Stimulated activated CD4-positive, alpha-beta T cell treated with anti-CD3 and anti-CD28 coated beads, TNF-alpha, amount 100 ng/mL, for 4 hours (primary cell): ENCODE measurements at places on chromosomes 6 and 20.
A peak's percentile ranks its signal among the peaks of the same experiment; 100 is the strongest.

DNA sequence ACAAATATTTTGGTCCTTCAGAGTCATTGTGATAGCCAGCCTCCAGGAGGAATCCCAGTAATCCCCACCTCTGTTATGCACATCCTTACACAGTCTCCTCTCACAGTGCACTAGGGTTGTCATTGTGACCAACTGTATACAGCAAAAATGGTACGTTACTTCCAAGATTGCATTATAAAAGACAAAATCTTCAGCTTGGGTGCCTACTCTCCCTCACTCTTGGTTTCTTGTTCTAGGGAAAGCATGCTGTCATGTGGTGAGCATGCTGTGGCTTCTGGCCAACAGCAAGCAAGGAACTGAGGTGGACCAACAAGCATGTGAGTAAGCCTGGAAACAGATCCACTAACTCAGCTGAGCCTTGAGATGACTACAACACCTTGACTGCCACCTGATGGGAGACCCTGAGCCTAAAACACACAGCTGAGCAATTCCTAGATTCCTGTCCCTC, 130.1 kb upstream of the DST start:
- no peak for DNase-seq

DNA sequence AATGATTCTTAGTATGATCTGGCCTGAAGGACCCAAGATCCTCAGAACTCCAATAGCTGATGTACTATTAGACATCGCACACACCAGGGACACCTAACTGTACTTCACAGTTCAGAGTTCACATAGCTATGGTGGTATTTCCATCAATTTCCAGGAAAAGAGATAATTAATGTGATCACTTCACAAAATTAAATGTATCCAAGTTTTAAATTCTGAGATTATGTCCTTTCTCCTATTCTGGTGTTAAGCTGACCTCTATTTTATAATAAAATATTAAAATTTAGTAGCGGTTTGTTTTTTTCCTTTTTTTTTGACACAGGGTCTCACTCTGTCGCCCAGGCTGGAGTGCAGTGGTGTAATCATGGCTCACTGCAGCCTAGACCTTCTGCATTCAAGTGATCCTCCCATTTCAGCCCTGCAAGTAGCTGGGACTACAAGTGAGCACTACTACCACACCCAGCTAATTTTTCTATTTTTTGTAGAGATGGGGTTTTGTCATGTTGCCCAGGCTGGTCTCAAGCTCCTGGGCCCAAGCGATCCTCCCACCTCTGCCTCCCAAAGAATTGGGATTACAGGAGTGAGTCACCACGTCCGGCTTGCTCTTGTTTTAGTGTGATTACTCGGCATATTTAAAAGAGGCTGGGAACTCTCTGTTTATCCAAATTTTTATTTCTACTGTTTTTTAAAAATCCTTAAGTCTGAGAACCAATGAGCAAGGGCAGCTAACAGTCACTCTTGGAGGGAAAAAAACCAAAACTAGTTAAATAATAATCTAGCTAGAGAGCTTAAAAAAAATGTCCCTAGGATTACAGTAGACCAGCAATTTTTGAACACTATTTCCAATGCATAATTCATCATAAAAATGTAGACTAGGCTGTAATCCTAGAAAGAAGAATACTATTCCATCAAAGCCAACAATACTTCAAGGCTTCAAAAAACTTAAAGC, 16.0 kb downstream of the KIF13A start:
- DNase-seq = no peak

DNA sequence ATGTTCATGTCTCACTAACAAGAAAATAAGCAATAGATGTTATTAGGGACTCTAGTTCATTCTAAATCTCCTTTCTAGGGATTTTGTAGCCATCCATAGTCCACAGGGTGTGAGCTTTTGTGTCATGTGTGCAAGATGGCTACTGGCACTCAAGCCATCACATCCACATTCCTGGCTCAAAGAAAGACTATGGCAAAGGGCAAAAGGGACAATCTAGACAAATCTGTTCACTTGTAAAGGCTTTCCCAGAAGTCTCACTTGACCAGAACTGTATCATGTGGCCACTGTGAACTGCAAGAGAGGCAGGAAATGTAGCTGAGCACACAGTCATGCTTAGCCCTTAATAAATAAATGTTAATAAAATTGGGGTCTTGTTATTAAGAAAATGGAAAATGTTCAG, 212.6 kb upstream of the EXOC2 start:
- DNase-seq = no peak

- no peak for DNase-seq
Observed at GRCh38 chr20:7792150-7792869, 147.9 kb downstream of the HAO1 start.

DNA sequence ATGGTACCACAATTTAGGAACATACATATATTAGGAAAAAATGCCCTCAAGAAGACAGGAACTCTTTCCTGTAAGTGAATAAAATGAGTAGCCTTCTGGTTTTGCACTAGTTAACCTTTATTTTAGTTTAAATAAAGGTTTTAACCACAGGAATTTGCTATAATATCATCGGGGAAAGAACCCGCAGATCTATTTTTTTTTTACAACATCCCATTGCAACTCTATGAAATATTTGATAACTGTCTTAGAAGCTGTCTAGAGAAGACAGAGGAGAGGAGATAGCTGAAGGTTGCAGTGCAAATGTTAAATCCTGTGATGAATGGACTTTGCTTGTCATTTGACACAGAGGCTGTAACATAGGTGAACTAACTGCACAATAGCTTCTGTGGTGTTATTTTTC, 69.5 kb downstream of the TINAG start:
- no peak for DNase-seq

DNA sequence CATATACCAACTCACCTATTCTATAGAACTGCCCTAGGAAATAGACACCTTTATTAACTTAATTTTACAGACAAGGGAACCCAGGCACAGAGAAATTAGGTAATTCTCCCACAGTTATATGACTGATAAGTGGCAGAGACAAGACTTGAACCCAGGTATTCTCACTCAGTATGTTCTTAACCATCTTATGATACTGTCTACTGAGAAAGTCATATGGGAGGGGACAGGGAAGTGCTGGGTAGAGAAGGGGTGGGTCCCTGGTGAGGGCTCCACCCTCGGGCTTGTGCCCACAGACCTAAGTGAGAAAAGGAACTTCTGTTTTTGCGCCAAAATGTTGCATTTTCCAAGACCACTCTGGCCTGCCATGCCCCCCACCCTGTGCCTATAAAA, 123.5 kb downstream of the RNF144B start:
- DNase-seq = no peak

GRCh38 chr20:24439737-24440387, 29.6 kb upstream of the SYNDIG1 start:
- no peak for DNase-seq

DNA sequence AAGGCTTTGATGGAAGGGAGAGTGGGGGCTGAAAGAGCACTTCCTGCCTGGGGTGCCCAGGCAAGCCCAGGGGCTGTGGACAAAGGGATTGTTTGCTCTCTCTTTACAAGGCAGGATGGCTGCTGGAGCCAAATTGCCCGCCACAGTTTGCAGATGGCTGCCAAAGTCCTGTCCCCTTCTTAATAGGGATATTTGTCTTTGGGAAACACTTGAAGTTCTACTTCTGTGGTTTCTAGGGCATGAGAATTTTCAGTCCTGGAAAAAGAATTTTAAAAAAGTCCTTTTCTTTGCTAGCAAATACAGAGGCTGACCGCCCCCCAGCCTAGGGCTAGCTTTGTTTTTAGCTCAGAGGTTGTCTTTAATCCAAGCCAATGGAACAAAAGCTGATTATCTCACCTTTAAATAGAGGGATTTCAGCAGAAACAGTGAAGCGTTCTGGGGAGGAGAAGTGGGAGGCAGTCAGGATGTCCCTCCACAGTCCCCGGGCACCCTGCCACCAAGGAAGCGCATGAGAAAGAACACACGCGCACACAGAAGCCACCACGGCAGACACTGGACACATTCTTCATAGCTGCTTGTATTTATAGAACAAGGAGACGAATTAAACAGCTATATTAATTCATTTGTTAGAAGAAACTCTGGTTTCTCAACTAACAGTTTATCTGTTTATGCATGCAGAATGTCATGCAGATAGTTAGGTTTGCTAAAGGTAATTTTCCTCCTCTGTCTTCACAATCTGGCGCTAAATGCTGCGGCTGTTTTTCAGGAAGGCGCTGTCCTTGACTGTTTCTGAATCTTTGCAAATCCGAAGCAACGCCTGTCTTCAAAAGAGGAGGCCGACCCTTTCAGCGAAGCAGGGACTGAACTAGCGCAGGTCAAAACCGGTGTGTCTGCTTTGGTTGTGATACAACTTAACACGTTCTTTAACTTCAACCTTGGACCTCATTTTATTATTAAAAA, 736.9 kb downstream of the QKI start:
- no peak for DNase-seq

DNA sequence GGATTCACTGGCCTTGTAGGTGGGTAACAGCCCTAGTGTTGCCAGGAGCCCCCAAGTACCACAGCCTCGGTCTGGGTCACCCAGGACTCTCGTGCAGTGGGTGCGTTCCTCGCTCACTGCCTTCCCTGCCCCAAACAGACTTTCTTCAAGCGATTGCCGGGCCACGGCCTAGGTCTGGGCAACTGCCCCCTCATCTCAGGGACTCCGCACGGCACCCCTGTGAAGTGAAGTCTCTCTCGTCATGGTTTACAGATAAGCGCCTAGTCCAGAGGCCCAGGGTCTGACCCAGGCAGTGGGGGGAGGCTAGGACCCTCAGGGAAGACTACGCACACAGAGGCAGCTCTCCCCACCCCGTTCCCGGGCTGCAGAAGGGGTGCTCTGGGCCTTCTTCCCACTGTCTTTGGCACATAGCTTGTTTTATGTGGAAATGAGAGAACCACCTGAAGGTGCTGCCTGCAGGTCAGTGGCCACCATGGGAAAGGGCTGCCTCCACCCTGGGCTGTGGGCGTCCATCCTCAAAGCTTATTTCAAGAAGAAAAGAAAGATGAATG, 220.8 kb downstream of the ERMARD start:
- no peak for DNase-seq

GRCh38 chr6:170087941-170088581, 202.8 kb downstream of the DLL1 start:
- peak; percentile 23 for DNase-seq

GRCh38 chr6:33634161-33634727, 13.1 kb downstream of the ITPR3 start:
- DNase-seq = no peak

GRCh38 chr6:168871642-168872315, 381.9 kb downstream of the THBS2 start:
- DNase-seq = no peak

- no peak for DNase-seq
Observed at GRCh38 chr6:118808793-118809638, 84.9 kb upstream of the ASF1A start.

DNA sequence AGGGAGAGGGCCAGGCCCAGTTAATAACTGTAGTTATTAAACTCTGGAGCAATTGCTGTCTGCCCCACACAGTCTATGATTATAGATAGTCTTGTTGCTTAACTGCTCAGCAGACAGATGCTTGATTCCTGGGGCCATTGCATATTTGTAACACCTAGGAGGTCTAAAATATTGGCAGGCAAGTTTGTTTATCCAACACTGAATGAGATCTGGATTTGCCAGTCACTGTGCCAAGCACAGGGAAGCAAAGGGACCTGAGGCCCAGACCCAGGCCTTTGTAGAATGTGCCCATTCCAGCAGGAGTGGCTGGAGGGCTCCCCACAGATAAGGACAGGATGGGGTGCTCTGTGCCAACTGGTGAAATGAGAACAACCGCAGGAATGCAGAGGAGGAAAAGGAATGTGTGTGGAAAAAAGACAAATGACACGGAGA, 17.6 kb upstream of the ENTPD6 start:
- DNase-seq = no peak
